ENCODE measurements at places on chromosomes 11 and 22.

DNA sequence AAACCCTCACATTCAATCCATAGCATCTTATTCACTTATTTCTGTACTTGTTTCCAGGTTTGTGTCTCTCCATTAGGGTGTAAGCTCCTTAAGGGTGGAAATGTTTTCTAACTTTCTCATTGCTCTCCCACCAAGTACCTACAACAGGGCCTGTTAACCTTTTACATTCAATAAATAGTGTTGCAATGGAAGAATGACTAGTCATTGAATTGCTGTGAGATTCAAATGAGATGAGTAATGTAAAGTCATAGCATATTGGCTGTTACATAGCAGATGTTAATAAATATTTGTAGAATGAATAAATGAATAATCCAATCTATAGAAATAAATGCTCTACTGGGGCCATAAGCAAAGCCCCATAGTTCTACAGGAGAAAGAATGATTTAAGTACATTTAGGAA lies 75.4 kb upstream of the DDI1 start:
- no peak for DNase-seq

GRCh38 chr11:92775003-92775676 lies 194.3 kb upstream of the MTNR1B start:
- DNase-seq: no peak

GRCh38 chr11:119028346-119029068 lies 2.2 kb downstream of the SLC37A4 start:
- DNase-seq: peak; percentile 67

DNA sequence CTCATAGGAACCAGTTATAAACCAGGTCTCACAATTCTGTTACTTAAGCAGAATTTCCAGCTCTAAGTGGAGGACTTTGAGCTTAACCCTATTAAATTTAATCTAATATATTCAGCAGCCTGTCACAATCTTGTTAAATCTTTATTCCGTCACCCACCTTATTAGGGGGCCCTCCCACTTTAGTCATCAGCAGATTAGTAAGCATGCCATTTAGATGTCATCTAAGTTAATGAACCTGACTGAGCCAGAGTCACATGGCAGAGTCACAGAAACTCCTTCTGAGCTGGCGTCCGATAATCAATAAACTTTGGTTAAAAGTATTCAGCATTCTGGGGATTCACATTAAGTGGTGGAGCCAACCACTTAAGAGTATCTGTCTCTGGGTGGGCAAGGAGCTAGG lies 35.1 kb downstream of the TTC12 start:
- DNase-seq: no peak

- no peak for DNase-seq
Observed at GRCh38 chr11:19237813-19238212, 2.9 kb downstream of the E2F8 start.

GRCh38 chr11:119573858-119574257 lies 150.9 kb upstream of the THY1 start:
- no peak for DNase-seq

DNA sequence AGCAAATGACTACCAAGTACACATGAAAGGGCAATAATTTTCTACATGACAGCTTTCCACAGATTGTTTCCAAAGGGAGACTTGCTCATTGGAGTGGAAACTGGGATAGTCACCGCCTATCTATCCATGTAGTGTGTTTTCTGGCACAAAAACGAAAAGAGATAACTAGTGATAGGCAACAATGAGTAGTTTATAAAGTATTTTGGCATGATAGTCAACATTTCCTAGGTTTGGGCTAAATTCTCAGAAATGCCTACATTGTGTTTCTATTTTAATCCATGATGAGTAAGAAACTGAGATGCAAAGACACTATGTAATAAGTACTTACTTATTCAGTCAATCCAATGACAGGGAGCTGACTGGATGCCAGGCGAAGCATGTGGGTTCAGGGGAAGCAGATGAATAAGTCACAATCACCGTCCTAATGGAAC lies 1129.1 kb downstream of the DLG2 start:
- DNase-seq: no peak

- DNase-seq: peak; percentile 64
Observed at GRCh38 chr11:1546536-1547466, 25.3 kb downstream of the DUSP8 start.

- peak; percentile 88 for DNase-seq
Observed at GRCh38 chr11:47179655-47179991, 2.9 kb upstream of the ARFGAP2 start.

- DNase-seq: no peak
Observed at GRCh38 chr11:96969251-96969650, 579.4 kb downstream of the JRKL start.

DNA sequence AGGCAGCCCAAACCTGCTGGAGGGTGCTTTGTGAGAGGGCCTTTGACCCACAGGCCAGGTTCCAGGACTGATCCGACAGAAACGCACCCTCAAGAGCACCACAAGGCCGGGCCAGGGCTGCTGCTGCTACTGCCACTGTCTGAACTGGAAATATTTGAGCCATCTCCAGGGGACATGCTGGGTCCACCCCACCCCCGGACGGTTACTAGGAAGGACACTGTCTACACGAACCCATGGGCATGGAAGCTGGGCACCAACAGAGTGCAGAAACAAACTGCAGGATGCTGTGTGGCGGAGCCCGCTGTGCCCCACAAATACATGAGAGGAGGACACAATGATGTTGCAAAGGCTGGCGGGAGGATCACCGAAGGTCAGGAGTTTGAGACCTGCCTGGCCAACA lies 283.7 kb downstream of the CTTN start:
- no peak for DNase-seq

DNA sequence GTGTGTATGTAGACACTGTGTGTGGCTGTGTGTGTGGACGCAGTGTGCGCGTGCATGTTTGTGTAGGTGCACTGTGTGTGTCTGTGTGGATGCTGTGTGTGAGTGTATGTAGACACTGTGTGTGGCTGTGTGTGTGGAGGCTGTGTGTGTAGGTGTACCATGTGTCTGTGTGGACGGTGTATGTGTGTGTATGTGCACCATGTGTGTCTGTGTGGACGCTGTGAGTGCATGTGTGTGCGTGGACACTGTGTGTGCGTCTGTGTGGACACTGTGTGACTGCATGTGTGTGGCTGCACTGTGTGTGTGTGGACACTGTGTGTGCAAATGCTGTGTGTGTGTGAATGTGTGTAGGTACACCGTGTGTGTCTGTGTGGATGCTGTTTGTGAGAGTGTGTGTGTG lies 10.3 kb downstream of the TRPM5 start:
- DNase-seq: no peak

- DNase-seq: no peak
Observed at GRCh38 chr11:16763746-16764145, 25.3 kb downstream of the C11orf58 start.

DNA sequence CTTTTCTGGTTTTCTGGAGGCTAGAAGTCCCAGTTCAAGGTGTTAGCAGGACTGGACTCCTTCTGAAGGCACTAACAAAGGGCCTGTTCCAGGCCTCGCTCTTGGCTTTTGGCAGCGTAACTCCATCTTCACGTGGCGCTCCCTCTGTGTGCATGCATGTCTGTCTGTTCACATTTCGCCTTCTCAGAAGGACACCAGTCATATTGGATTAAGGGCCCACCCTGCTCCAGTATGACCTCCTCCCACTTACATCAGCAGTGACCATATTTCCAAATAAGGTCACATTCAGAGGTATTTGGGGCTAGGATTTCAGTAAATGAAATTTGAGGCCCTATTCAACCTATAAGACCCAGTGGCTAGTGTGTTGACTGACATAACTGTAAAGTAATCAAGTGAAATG lies 20.0 kb downstream of the APLP2 start:
- DNase-seq: no peak

DNA sequence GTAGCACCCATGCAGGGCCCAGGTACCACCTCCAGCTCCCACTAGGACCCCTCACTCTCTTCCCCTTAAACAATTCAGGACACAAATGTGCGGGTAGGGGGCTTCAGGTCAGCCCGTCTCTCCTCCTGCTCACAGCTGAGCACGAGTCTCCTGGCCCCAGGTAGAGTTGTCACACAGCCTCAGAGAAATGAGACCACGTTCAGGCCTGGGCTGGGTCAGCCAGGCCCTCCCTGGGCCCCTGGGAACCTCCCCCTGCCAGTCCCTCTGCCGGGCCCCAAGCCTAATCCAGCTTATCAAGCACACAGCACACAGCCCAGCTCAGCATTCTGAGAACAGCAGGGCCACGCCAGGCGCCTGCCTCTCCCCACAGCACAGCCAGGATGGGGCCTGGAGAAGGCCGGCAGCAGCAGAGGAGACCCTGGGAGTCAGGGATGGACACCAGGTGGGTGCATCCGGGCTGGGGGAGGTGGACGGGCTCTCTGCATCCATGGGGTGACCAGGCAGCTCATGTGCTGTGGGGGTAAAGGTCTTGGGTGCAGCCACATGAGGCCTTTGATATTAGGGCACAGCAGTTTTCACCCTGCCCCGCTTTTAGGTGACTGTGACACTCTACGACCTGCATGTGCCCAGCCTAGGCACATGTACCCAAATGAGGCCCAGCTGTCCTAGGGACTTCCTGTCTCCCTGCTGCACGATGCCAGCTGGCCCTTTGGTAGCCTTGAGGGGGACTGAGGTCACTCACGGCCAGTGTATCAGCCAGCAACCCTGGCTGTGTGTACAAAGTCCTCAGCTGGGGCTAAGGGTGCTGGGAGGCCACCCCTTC lies 87.0 kb downstream of the MORC2 start:
- DNase-seq: peak; percentile 70

DNA sequence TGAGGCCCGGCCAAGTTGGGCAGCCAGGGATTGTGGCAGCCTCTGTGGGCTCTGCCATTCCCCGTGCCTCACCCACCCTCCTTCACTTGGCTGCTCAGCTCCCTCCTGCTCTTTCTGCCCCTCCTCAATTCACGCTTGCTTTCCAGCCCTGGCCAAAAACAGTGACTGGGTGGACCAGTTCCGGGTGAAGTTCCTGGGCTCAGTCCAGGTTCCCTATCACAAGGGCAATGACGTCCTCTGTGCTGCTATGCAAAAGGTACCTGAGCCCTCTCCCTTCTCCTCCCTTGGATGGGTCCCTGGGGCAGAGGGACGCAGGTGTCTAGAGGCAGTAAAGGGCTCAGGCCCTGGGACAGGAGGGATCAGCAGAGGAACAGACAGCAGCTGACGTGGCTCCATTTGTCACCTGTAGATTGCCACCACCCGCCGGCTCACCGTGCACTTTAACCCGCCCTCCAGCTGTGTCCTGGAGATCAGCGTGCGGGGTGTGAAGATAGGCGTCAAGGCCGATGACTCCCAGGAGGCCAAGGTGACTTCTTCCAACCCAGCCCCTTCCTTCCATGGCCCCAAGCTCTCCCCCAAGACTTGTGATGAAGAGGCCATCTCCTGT lies 2.7 kb downstream of the FREY1 start:
- DNase-seq: no peak

- DNase-seq: peak; percentile 27
Observed at GRCh38 chr11:34366522-34366921, 8.7 kb upstream of the ABTB2 start.

GRCh38 chr11:120188811-120189455 lies 21.9 kb upstream of the OAF start:
- no peak for DNase-seq

DNA sequence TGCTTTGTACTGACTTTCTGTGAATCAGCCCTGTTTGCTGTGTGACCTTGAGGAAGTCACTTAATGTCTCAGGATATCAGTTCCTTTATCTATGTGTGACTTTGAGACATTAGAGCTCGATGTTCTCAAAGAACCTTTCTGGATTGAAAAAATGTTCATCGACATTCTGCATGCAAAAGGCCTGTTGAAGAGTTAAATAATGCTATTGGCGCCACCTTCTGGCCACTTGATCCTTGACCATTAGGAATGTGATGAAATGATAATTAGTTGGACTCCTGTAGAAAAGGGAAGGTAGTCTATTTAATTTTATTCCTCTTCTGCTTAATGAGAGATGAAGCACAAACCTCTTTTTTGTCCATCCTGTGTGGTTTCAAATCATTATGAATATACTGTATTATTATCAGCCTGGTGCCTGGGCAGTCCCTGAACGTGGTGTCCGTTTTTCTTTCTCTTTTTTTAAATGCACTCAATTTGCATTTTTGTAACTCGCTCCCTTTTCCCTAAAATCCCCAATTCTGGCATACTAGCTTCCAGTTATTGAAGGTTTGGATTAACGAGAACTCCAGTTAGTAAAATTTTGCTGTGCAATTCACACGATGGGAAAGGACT lies 20.7 kb downstream of the ELF5 start:
- DNase-seq: peak; percentile 64

GRCh38 chr22:48700566-48701295 lies 1126.9 kb downstream of the BRD1 start:
- DNase-seq: no peak

DNA sequence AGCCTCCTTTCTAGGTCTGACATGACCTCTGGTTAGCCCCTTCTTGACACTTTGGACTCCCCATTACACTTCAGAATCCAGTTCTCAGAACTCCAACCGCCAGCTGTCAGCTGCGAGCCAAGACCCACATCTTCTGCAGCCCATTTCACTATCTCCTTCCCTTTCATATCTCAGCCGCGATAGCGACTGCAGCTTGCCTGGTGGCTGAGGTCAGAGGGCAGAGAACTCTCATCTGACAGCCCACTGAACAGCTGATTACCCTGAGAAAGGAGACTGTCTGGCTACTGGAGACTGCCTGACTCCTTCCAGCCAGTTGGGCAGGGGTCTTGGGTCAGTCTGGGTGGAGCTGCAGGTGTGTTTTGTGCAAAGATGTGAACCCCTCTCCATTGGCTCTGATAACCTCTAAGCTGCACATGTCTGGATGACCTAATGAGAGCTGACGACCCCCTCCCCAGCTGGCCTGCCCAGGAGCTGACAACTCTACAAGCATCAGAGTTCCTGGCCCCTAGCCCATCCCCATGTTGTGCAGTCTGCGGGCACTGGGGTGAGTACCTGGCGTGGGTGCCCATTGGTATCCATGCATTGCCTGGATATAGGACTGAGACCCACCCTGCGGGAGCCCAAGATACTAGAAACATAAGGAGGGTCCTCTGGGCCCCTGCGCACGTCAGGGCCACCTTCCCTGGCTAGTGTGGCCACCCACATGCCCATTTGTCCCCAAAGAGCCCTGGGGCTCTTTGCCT lies 1.1 kb downstream of the CHRM1 start:
- DNase-seq: no peak

- no peak for DNase-seq
Observed at GRCh38 chr22:46008836-46009596, 32.1 kb upstream of the WNT7B start.

DNA sequence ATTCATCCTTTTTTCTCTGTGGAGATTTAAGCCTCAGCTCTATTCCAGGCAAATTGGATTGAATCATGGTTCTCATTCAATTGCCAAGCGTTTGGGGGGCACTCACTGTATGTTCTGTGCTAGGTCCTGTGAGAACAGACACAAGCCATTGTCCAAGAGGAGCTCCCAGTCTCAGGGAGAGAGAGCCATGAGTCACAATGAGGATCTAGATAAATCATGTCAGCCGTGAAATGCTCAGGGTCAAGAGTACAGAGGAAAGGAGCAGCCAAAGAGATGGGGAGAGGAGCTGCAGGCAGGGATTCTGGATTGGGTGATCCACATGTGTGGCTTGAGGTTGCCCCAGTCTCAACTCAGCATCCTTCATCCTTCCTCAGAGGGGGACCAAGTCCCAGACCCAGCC lies 93.6 kb downstream of the FEZ1 start:
- DNase-seq: no peak

GRCh38 chr11:44645827-44646226 lies 80.4 kb downstream of the CD82 start:
- DNase-seq: no peak

Measured in mesendoderm (in vitro differentiated cells).